Kidney glomerular epithelial cell (primary cell): ENCODE measurements at places on chromosomes 12 and 14.

DNA sequence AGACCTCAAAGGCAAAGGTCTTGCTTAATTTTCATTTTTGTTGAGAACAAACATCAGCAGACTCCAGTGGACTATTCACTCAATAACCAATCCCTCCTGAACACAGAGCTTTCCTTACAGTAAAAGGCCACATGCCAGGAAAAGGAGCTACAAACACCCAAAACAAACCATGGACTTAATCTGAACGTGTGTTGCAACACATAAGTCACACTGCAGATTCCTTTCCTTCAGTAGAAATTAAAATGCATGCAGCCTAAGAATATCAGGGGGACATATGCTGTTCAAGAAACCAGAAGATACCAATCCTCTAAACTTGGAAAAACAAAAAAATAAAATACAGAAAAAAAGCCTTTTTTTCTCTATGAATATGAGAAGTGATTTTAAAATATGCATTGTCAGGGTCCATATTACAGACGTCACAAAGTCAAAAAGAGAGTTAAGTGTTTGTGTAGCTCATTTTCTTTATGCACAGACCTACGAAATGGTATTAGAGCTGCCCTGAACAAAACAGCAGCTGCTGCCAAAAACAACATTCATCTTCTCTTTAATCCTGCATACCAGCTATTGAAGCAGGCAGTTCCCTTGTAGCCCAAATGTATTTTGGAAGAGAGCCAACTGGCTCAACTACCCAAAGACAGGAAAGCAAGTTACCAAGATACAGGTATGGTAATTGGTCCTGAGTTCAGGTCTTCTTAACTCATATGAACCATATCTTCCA, 26.2 kb downstream of the KITLG start:
- peak; percentile 60 for DNase-seq

DNA sequence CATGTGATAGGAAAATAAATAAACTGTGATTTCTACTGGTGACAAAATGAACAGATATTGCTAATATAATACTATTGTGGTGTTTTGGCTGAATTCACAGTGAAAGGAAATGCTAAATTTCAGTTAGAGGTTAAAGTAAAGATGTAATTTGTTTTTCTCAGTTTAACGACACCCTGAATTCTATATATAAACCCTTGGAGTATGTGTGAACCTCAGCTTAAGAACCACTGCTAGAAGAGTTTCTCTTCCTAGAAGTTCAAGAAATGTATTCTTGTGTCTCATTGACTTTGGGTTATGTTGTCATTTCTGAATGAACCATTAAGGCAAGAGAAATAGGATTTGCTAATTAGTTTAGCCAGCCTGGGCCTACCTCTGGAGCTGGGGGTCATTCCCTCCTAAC, 8.2 kb downstream of the FBXO34 start:
- DNase-seq = no peak

DNA sequence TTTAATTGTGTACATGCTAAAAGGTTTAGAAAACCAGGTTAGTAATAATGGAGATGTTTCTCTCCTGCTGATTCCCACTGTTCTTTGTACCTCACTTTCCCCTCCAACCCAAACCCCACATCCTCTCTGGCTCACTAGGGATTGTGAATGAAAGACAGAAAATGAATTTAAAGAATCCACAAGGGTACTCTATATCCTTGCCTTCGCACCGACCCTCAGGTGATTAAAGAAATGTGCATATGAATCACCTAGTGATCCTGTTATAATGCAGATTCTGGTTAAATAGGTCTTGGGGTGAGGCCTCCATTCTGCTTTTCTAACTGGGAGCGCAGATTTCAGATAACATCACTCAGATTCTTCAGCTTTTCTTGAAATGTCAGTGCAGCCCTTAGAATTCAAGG, 84.3 kb upstream of the OTX2 start:
- DNase-seq = no peak

DNA sequence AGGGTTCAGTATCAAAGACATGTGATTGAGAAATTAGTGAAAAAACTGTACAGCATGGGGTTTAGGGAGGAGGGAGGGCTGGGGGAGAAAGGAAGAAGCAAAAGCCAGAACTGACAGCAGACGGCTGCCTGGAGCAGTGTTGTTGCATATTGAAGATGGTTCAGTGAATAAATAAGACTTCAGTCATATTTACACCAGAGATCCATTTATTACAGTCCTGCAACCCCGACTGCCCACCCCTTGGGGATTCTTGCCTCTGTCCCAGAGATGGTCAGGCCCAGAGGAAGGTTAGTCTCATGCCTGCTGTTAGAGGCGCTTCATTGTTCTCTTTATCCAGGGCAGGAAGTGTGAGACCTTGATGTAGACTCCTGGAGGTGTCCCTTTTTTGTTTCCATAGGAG, 3.2 kb downstream of the GZMH start:
- DNase-seq = no peak

DNA sequence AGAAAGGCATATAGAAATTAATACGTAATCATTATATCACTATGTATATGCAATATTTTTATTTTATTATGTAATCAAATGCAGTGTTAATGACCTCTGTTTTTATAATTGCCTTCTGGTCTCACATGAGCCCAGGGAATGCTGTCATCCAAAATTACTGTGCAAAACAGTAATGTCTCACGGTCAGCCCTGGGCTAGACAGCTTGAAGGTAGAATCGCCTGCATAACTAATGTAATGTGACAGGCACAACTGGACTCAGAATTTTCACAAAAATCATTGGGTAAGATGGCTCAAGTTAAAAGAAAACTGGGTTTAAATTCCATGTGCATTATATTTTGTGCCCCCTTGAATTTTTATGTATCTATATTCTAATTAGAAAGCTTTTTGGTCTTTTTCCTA, 293.3 kb downstream of the PPFIA2 start:
- DNase-seq = no peak

- DNase-seq = no peak
Measured at GRCh38 chr12:28177461-28177860, 12.8 kb upstream of the CCDC91 start.

DNA sequence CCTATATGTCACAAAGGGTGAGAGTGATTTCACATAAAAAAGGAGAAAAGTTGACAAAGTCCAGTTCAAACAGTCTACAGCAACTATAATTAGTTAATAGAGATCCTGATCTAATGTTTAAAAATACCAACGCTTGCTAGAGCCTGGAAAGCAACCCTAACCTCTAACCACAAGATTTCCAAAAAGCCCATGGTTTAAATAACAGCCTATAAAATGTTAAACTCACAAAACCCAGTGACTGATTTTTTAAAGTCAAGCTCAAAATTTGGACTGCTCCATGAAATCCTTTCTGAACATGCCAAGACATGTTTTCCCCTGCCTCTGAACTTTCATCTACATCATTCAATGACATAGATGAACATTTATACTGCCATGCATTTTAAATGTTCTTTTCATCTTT, 81.6 kb downstream of the PLEKHG7 start:
- no peak for DNase-seq

GRCh38 chr14:31965071-31965734, 111.9 kb upstream of the ARHGAP5 start:
- no peak for DNase-seq

DNA sequence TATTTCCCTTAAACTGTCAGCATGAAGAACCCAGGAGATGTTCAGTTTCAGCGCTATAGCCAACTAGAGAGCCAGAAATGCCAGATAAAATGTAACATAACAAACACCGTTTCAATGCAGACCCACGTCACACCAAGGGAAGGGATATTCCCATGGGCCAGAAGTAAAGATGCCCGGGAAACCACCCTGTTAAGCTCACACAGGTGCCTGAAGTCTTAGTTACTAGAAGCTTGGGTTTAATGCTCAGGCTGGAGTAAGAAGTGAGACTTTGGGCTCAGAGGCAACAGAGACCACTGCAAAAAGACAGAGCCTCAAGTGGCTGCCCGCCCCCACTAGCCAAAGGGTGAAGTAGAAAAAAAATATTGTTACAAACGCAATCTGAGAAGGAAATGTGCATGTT, 52.3 kb downstream of the SYNE3 start:
- no peak for DNase-seq

DNA sequence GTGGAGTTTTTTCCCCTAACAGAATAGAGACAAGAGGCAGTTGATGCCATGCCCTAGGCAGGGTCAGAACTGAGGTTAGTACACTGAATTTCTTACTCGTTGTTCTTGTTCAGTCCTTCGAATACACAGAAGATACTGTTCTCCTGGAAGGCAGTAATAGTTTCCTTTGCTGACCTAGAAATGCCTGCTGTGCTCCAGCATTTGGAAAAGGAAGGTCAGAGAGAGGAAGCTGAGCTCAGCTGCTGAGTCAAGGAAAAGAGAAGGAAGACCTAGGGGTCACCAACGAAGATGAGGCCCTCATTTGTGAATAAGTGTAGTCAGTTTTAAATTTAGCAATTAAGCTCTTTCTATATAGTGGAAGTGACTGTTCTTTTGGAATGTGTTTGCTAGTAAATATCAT, 100.1 kb downstream of the CRADD start:
- DNase-seq = no peak

DNA sequence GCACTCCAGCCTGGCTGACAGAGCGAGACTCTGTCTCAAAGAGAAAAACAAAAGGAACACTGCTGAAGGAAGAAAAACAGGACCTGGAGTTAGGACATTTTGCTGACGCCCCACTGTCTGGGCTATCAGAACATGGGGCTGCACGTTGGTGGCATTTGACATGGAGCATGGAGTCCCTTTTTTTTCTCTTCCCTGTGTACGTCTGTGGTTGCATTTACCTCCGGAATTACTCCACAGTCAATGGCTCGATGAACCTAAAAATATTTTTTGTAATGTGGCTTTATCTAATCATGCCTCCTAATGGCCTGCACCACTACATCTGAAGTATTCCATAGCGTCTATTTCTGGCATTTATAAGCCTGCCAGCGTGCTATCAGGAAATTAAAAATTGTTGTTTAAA, 30.7 kb downstream of the TESC start:
- DNase-seq = no peak

- DNase-seq = no peak
Measured at GRCh38 chr14:84351646-84352045, 1178.3 kb upstream of the FLRT2 start.

DNA sequence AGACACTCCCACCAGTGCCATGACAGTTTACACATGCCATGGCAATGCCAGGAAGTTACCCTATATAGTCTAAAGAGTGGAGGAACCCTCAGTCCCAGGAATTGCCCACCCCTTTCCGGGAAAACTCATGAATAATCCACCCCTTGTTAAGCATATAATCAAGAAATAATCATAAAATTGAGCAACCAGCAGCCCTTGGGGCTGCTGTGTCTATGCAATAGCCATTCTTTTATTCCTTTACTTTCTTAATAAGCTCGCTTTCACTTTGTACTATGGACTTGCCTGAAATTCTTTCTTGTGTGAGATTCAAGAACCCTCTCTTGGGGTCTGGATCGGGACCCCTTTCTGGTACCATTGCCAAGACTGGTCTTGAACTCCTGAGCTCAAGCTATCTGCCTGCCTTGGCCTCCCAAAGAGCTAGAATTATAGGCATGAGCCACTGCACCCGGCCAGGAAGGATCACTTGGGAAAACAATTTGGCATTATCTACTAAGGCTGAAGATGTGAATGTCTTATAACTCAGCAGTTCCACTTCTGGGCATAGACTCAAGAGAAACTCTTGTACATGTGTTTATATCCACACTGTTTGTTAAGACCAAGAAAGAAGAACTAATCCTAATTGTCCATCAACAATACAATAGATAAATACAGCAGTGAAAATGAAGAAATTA, 35.9 kb upstream of the CEP83 start:
- DNase-seq = no peak

DNA sequence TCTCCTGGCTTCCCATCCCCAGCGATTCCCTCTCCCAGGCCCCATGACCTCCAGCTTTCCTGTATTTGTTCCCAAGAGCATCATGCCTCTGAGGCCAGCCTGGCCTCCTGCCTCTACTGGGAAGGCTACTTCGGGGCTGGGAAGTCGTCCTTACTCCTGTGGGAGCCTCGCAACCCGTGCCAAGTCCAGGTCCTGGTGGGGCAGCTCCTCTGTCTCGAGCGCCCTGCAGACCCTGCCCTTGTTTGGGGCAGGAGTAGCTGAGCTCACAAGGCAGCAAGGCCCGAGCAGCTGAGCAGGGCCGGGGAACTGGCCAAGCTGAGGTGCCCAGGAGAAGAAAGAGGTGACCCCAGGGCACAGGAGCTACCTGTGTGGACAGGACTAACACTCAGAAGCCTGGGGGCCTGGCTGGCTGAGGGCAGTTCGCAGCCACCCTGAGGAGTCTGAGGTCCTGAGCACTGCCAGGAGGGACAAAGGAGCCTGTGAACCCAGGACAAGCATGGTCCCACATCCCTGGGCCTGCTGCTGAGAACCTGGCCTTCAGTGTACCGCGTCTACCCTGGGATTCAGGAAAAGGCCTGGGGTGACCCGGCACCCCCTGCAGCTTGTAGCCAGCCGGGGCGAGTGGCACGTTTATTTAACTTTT, 14.3 kb downstream of the C12orf43 start:
- no peak for DNase-seq

DNA sequence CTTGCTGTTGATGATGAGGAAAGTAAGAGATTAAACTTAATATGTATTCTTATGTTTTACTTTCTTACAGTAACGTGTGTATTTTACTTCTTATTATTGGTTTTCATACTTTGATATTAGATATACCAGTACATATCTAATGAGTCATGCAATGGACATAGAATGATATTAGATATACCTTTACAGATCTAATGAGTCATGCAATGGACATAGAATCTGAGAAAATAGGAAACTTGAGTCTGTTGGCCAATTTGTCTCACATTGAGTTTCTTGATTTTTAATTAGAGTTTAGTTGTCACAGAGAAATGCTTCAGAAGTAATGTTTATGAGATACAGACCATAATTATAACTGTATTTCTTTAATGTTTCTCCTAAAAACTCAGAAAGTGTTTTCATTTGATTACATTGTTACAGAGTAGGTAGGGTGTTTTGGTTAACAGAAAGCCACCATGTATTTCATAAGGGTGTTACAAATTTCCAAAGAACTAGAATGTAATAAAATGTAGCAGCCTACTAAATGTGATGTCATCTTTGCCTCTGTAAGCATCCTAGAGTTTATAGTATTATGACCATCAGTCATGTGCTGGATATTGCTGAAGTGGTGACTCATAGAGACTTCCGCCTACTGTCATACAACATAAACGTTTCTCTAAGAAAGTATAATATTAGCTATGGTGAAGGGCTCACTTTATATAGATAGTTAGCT, 3.0 kb downstream of the GAS2L3 start:
- peak; percentile 63 for DNase-seq

- no peak for DNase-seq
Measured at GRCh38 chr12:112466011-112466422, 47.3 kb downstream of the PTPN11 start.

DNA sequence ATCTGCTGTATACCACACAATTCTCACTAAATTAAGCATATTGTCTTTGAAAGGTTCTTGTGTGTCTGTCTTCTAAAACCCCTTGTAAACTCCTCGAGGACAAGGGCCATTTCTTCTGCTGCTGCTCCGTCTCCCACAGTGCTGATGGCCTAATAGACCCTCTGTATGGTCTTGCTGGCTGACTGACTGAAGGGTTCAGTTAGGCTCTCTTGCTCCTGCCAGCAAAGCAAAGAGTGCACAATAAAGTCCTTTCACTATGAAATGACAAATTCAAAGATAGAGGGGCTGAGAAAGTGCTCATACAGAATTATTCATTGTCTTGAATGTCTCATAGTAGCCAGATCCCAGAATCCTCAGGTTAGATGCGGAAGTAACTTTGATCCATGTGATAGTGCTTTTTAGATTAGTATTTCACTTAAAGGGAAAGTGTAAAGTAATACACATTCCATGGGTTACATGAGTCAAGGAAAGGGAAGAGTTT, 14.2 kb upstream of the RIOX1 start:
- DNase-seq = no peak

- no peak for DNase-seq
Measured at GRCh38 chr14:76727901-76728300, 33.4 kb upstream of the VASH1 start.
